ENCODE measurements at places on chromosomes 16 and 17. TPM values are rescaled to one million over a fixed set of nuclear protein-coding genes. Genes with fewer than 3 reads are reported as not detected.
A peak's percentile ranks its signal among the peaks of the same experiment; 100 is the strongest.

DNA sequence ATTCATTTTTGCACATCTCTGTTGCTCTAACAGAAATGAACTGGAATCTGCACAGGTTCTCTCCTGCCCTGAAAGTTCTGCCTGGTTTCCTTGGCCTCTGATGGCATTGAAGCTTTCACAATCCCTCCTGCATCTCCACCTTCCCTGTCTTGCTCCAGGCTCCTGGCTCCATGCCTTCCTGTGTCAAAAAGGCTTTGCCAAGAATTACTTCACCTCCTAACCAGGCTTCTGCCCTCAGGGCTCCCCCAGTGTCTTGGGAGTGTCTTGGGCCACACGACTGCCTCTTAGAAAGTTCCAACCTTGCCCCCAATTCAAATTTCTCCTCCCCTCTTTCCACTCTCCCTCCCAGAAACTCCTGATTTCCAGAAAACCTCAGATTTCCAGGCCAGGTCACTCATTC lies 37.0 kb upstream of the DNAH9 start:
- no peaks in the 10 kb centered on the region for H3K27me3 ChIP-seq
- H3K27ac ChIP-seq, result no peak overlapping the region
- DNase-seq, result no peak
- H3K4me1 ChIP-seq, result no peaks in the 10 kb centered on the region
- no peaks in the 10 kb centered on the region for H3K36me3 ChIP-seq
- no peak overlapping the region for H3K4me3 ChIP-seq

DNA sequence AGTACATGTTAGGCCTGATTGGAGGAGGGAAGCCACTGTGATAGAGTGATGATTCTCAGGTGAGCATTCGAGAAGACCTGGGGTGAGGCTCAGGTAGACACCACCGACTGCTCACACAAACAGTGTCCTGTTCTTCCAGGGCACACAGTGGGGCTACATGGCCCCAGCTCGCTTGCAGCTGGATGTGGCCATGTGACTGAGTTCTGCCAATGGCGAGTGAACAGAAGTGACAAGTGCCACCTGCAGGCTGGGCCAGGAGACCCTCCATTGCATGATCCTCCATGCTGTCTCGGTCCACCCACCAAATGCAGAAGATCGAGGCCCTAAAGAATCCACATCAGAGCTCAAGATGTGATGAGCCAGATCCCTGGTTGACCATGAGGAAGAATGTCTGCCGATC lies 6.2 kb downstream of the CES5A start:
- H3K4me3 ChIP-seq, result no peak overlapping the region
- H3K4me1 ChIP-seq, result no peaks in the 10 kb centered on the region
- DNase-seq, result no peak
- peaks cover 36% of the 10 kb centered on the region for H3K27me3 ChIP-seq
- no peaks in the 10 kb centered on the region for H3K36me3 ChIP-seq

DNA sequence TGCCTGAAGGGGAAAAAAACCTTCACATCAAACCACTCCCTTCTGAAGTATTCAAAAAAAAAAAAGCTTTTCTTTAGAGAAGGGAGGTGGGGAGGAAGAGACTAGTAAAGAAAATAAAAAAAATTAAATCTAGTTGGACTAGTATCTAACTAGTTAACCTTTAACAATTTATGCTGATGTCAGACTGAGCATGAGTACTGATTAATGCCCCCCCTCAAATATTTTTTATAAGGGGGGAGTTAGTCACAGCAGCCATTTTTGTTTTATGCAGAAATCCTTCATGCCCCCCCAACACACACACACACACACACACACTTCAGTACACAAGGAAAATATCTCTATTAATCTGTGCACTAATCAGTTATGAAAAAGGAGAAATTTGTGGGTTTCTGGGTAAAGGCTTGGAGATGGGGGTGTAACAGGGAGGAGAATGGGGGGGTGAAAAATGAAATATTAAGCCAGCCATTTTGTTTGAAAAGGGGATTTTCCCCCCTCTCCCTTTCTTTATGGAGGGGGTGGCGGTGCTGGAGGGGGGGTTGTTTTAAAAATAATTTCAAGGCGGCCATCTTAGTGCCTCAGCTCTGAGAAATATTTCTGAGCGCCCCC lies 4.7 kb upstream of the CHD3 start:
- H3K4me3 ChIP-seq, result peak overlapping the region; percentile 83
- H3K36me3 ChIP-seq, result peaks cover 14% of the 10 kb centered on the region
- H3K4me1 ChIP-seq, result peaks cover 67% of the 10 kb centered on the region
- no peaks in the 10 kb centered on the region for H3K27me3 ChIP-seq

DNA sequence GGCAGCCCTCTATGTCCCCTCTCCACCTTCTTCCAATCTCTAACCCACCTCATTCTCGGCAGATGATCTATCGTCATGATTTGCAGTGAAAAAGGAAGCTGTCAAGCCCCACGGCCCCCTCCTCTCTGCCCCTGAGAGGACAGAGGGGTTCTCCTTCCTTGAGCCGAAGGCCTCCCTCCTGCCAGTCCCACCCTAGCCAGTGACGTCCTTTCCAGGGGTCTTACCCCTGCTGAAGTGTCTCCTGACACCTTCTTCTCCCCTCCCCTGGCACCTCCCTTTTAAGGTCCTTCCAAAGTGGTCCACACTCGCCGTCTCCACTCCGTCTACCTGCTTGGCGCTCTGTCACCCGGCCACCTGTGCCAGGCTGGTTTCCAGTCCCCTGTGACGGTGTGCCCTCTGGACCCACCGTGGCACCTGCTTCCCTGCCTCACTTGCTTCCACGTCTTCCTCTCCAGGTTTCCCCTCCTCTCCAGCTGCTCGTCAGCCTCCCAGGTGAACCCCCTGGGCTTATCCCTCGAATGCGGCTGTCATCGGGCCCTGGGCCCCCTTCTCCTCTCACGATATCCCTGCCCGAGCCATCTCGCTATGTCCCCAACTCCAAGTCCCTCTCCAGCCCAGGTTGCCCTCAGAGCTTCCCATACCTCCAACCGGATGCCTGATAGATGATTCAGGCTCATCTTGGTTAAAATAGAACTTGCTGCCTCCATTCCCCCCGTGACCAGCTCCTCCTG lies 5.7 kb downstream of the CCDC102A start:
- peak overlapping the region; percentile 73 for H3K27ac ChIP-seq
- H3K4me3 ChIP-seq, result no peak overlapping the region
- no peak for DNase-seq
- no peaks in the 10 kb centered on the region for H3K36me3 ChIP-seq

DNA sequence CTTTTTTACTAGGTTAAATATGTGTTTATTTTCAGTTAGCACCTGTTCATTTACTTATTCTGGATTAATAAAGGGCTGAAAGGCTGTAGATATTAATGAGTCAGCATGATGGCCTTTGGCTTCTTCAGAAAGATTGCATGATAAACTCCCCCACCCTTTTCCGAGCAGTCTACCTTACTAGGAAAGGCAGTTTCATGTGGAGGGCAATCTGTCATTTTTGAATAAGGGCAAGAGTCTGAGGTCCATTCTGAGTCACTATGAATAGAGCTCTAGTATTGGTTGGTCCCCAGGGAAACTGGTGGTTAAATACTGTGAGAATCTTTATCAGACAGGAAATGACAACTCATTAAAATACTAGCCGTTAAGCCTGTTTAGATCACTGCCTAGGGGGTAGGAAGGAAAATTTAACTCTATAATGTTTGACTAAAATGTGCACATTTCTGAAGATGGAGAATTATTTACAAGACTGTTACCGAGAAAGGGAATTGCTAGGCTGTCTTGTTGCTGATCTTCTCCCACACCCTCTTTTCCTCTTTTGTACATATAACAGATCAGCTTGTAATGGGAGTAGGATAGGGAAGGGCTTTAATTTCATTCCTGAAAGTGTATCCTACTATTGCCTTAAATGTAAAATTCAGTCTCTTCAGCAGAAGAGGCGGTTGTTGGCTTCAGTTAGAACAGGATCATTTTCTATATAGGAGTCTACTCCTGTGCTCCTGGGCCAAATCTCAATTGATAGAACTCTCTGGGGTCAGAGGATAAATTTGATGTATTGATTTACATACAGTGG lies 63.3 kb downstream of the TUBD1 start:
- H3K27ac ChIP-seq, result peak overlapping the region; percentile 87
- no peaks in the 10 kb centered on the region for H3K27me3 ChIP-seq
- H3K36me3 ChIP-seq, result no peaks in the 10 kb centered on the region
- H3K4me1 ChIP-seq, result peaks cover 68% of the 10 kb centered on the region

GRCh38 chr17:58691701-58692238 lies at the start of gene TEX14:
TSS of gene TEX14 (minus strand) at chr17:58692045. CDS start at chr17:58652001, 40,044 bp downstream.
- no peaks in the 10 kb centered on the region for H3K27me3 ChIP-seq
- H3K4me3 ChIP-seq, result peak within 1 kb of the TSS; percentile 76
- DNase-seq, result peak; percentile 11
- H3K27ac ChIP-seq, result peak within 1 kb of the TSS; percentile 80
- H3K36me3 ChIP-seq, result peaks cover 18% of the 10 kb centered on the region

DNA sequence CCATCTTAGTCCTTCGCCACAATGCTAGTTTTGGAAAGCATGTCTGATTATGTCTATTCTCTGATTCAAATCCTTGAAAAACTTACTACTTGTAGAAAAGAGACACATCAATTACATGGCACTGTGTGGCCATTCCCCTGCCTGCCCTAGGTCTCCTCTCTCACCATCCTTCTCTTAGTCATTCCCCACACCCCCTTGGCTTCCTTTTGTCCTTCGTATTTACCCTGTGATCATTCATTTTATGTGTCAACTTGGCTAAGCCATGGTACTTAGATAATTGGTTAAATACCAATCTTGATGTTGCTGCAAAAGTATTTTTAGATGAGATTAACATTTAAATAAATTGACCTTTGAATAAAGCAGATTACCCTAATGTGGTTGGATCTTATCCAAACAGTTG lies 122.9 kb upstream of the CDH11 start:
- no peak overlapping the region for H3K4me3 ChIP-seq
- peaks cover under 1% of the 10 kb centered on the region for H3K4me1 ChIP-seq
- H3K36me3 ChIP-seq, result no peaks in the 10 kb centered on the region

- no peaks in the 10 kb centered on the region for H3K27me3 ChIP-seq
- peak overlapping the region; percentile 77 for H3K4me3 ChIP-seq
- DNase-seq, result peak; percentile 56
- peak overlapping the region; percentile 98 for H3K27ac ChIP-seq
- no peaks in the 10 kb centered on the region for H3K36me3 ChIP-seq
Measured at GRCh38 chr17:40342504-40343218, 21.9 kb downstream of the GJD3 start.

DNA sequence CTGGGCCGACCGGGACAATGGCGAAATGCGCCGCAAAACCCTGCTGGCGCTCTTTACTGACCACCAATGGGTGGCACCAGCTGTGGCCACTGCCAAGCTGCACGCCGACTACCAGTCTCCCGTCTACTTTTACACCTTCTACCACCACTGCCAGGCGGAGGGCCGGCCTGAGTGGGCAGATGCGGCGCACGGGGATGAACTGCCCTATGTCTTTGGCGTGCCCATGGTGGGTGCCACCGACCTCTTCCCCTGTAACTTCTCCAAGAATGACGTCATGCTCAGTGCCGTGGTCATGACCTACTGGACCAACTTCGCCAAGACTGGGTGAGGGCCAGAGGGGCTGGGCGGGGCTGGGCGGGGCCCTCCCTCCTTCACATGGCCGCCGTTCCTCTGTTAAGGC lies 4.3 kb upstream of the SPEM1 start:
- H3K27ac ChIP-seq, result no peak overlapping the region
- H3K36me3 ChIP-seq, result peaks cover 8% of the 10 kb centered on the region
- DNase-seq, result no peak
- H3K4me1 ChIP-seq, result no peaks in the 10 kb centered on the region
- H3K4me3 ChIP-seq, result no peak overlapping the region

- no peak overlapping the region for H3K27ac ChIP-seq
- no peak overlapping the region for H3K4me3 ChIP-seq
- peaks cover 37% of the 10 kb centered on the region for H3K36me3 ChIP-seq
- peaks cover 65% of the 10 kb centered on the region for H3K4me1 ChIP-seq
- DNase-seq, result no peak
- H3K27me3 ChIP-seq, result no peaks in the 10 kb centered on the region
Measured at GRCh38 chr16:57477531-57478202, 8.6 kb downstream of the DOK4 start.

GRCh38 chr16:22023505-22023904 lies 15.6 kb downstream of the MOSMO start:
- no peak overlapping the region for H3K4me3 ChIP-seq
- no peak for DNase-seq
- H3K36me3 ChIP-seq, result no peaks in the 10 kb centered on the region
- H3K27ac ChIP-seq, result no peak overlapping the region

GRCh38 chr16:87126403-87127025 lies 190.7 kb downstream of the C16orf95 start:
- H3K27me3 ChIP-seq, result peaks cover 32% of the 10 kb centered on the region
- no peak for DNase-seq
- no peak overlapping the region for H3K27ac ChIP-seq
- H3K4me3 ChIP-seq, result no peak overlapping the region
- peaks cover 16% of the 10 kb centered on the region for H3K4me1 ChIP-seq

GRCh38 chr17:17943281-17943984 lies 28.8 kb downstream of the TOM1L2 start:
- no peaks in the 10 kb centered on the region for H3K27me3 ChIP-seq
- DNase-seq, result no peak
- no peak overlapping the region for H3K4me3 ChIP-seq
- no peaks in the 10 kb centered on the region for H3K36me3 ChIP-seq

GRCh38 chr17:28860363-28860808 lies 5.6 kb downstream of the ERAL1 start:
- DNase-seq, result no peak
- no peak overlapping the region for H3K4me3 ChIP-seq
- no peak overlapping the region for H3K27ac ChIP-seq
- peaks cover 9% of the 10 kb centered on the region for H3K4me1 ChIP-seq
- peaks cover 55% of the 10 kb centered on the region for H3K36me3 ChIP-seq

GRCh38 chr16:49485663-49486062 lies 112.1 kb downstream of the C16orf78 start:
- no peaks in the 10 kb centered on the region for H3K27me3 ChIP-seq
- peaks cover 5% of the 10 kb centered on the region for H3K4me1 ChIP-seq
- DNase-seq, result no peak

DNA sequence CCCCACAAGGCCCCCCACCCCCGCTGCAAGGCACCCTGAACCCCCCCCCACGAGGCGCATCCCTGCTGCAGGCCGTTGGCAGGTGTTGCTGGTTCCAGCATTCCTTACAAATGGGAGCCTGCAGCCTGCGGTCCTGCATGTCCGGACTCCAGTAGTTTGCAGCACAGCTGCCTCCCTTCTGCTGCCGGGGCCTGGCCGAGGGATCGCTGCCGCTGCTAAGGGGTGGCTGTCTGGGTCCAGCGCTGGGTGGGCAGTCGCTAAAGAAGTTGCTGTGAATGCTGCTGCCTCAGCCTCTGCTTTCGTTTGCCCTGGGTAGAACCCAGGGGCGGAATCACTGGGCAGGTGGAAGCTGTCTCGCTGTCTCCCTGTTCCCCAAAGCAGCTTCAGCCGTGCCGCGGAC lies 11.8 kb downstream of the UTS2R start:
- H3K4me1 ChIP-seq, result peaks cover 49% of the 10 kb centered on the region
- H3K27me3 ChIP-seq, result peaks cover 41% of the 10 kb centered on the region
- H3K36me3 ChIP-seq, result no peaks in the 10 kb centered on the region
- no peak for DNase-seq
- no peak overlapping the region for H3K4me3 ChIP-seq
- no peak overlapping the region for H3K27ac ChIP-seq

Gene PRSS33
- not detected for total RNA-seq

Gene KRT33A
- total RNA-seq, result not detected

Gene GJC1
- 9.7 TPM for total RNA-seq

Gene ALOX15B
- 1.5 TPM for total RNA-seq
